CD4-positive, alpha-beta memory T cell (primary cell): ENCODE measurements at places on chromosomes 7 and 10.

DNA sequence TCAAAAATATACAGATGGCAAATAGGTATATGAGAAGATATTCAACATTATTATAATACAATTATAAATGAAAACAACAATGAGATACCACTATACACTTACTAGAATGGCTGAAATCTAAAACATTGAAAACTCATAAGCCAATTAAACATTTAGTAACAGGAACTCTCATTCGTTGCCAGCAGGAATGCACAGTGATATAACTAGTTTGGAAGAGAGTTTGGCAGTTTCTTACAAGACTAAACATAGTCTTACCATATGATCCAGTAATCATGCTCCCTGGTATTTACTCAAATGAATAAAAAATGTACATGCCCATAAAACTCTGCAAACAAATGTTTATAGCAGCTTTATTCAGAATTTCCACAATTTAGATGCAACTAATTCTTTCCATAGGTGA lies 476.2 kb upstream of the COBL start:
- no peaks in the 10 kb centered on the region for H3K4me1 ChIP-seq
- H3K36me3 ChIP-seq = no peaks in the 10 kb centered on the region
- no peak overlapping the region for H3K27ac ChIP-seq
- no peaks in the 10 kb centered on the region for H3K27me3 ChIP-seq
- H3K4me3 ChIP-seq = no peak overlapping the region
- DNase-seq = no peak

GRCh38 chr10:126929391-126929790 lies 24.2 kb downstream of the DOCK1 start:
- H3K36me3 ChIP-seq = no peaks in the 10 kb centered on the region
- DNase-seq = no peak
- H3K4me1 ChIP-seq = no peaks in the 10 kb centered on the region
- no peak overlapping the region for H3K4me3 ChIP-seq
- no peaks in the 10 kb centered on the region for H3K27me3 ChIP-seq
- H3K27ac ChIP-seq = no peak overlapping the region

- H3K4me1 ChIP-seq = no peaks in the 10 kb centered on the region
- no peaks in the 10 kb centered on the region for H3K27me3 ChIP-seq
- H3K4me3 ChIP-seq = no peak overlapping the region
- DNase-seq = no peak
- H3K27ac ChIP-seq = no peak overlapping the region
These were observed 9.5 kb upstream of the ING3 start for GRCh38 chr7:120941064-120941463.

DNA sequence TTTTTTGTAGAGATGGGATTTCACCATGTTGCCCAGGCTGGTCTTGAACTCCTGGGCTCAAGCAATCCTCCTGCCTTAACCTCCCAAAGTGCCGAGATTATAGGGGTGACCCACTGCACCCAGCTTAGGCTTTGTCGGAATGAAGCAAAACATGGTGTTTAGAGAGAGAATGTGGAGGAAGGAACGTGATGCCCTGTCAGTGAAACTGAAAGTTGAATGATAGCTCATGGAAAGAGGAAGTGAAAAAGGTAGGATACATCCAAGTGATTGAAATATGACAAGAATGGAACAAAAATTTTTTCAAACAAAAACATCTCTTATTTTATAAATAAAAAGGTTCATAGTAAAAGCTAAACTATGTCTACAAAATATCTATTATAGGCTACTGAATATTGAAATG lies 5.9 kb downstream of the AKAP9 start:
- H3K4me3 ChIP-seq = no peak overlapping the region
- H3K27ac ChIP-seq = no peak overlapping the region
- no peaks in the 10 kb centered on the region for H3K27me3 ChIP-seq
- DNase-seq = no peak

DNA sequence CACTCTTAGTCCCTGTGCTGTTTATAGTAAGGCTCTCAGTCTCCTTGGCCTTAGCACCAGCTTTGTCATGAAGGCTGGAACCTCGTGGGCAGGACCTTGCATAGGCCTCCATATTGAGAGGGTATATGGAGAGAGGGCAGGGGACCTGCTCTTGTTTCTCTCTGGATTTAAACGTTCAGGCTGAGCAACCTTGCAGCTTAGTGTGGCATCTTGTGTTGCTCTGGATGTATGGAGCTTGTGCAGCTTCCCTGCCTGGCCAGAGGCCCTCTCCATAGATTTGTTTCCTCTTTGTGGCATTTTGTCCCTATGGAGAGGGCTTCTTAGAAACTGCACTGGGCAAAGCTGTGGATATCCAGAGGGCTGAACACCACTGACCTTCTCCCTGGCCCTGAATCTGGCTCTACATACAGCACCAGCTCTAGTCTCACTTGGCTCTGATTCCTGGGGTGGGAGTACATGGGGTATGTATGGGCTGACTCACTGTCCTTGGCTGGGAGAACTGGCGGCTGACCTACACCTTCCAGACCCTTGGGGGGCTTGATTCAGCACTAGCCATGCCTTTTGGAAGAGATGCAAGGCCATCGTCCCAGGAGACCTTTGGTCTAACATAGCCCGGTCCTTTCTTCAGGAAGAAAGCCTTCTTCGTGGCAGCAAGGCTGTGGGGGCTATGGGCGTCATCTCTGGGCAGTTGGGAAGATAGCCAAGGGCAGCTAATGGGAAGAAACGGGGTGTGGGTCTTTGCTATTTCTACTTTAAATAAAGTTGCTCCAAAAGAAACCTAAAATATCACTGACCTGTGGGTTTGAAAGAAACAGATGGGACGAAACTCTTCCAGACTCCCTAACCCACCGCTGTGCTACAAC lies 30.5 kb downstream of the ITPRIP start:
- H3K4me3 ChIP-seq = no peak overlapping the region
- H3K4me1 ChIP-seq = peaks cover 60% of the 10 kb centered on the region
- DNase-seq = no peak
- H3K27ac ChIP-seq = no peak overlapping the region
- peaks cover 7% of the 10 kb centered on the region for H3K36me3 ChIP-seq

- no peaks in the 10 kb centered on the region for H3K27me3 ChIP-seq
- H3K27ac ChIP-seq = no peak overlapping the region
- no peak for DNase-seq
- no peak overlapping the region for H3K4me3 ChIP-seq
- H3K36me3 ChIP-seq = no peaks in the 10 kb centered on the region
These were observed 166.9 kb downstream of the PTPRN2 start for GRCh38 chr7:158420591-158421340.

GRCh38 chr7:128814499-128814898 lies 15.7 kb upstream of the FLNC start:
- H3K27me3 ChIP-seq = no peaks in the 10 kb centered on the region
- no peaks in the 10 kb centered on the region for H3K4me1 ChIP-seq
- no peak for DNase-seq
- H3K4me3 ChIP-seq = no peak overlapping the region
- H3K36me3 ChIP-seq = no peaks in the 10 kb centered on the region
- H3K27ac ChIP-seq = no peak overlapping the region

GRCh38 chr10:87503401-87503800 lies 1.3 kb upstream of the MINPP1 start:
- no peak for DNase-seq
- no peaks in the 10 kb centered on the region for H3K36me3 ChIP-seq
- H3K4me3 ChIP-seq = no peak overlapping the region

GRCh38 chr7:121178869-121179497 lies 149.8 kb upstream of the WNT16 start:
- H3K27ac ChIP-seq = no peak overlapping the region
- no peak for DNase-seq
- H3K27me3 ChIP-seq = no peaks in the 10 kb centered on the region
- no peak overlapping the region for H3K4me3 ChIP-seq
